ENCODE measurements at places on chromosomes 7 and 10. TPM values are rescaled to one million over a fixed set of nuclear protein-coding genes. Genes with fewer than 3 reads are reported as not detected.

- no peak for DNase-seq
These were observed 281.1 kb upstream of the MEOX2 start for GRCh38 chr7:15967551-15967950.

- no peak for DNase-seq
These were observed 177.4 kb downstream of the PCLO start for GRCh38 chr7:82985144-82985802.

GRCh38 chr7:19336836-19337383, 191.7 kb upstream of the FERD3L start:
- DNase-seq = no peak

GRCh38 chr10:5738427-5738826, 53.8 kb downstream of the TASOR2 start:
- DNase-seq = no peak

- no peak for DNase-seq
These were observed 15.8 kb downstream of the NAPEPLD start for GRCh38 chr7:103132995-103133688.

DNA sequence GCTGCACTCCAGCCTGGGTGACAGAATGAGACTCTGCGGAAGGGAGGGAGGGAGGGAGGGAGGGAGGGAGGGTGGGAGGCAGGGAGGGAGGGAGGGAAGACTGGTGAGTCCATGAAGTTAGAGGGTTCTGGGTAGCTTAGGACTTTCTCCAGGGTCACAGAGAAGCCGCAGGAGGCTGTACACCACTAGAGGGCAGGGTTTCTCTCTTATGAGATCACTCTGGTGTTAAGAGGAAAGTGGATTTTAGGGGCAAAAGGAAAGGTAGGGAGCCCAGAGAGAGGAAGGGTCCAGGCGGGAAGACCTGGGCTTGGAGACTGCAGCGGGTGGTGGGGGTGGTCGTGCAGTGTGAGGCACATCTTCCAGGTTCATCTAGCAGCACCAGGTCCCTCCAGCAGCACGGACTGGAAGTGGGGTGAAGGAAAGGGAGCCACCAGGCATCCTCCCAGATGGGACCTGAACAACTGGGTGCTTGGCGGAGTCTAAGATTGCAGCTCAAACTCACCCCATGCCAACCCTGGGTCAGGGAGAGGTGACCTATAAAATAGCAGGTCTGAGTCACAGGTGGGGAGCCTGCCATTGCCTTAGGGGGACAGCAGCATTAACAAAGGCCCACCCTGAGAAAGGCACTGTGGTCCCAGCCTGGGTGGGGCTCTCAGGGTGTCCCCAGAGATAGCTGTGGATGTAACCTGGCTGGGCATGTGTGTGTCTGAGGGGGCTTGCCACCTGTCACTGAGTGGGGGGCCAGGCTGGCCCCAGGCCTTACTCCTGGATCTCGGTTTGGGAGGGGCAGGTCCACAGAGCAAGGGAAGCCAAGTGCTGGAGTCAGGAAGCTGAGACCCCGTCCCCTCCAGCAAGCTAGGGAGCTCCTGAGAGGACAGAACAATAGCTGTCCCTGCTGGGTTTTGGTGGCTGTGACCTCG, 48.5 kb upstream of the SLC29A3 start:
- DNase-seq = no peak

DNA sequence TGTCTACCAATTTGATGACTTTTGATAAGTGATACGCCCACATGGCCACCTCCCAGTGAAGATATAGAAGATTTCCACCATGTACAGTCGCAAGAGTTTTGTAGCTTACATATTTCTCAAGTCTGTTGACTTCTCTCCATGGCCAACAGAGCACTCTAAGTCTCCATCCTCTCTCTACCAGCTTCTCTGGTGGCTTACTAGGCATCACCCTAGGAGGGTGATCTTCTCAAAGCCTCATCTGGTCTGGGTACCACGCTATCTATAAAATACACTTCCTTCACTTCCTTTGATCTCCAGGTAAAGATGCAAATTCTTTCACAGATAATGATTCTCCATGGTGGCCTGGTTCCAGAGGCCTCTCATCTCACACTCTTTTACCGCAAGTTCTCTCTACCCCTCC, 49.9 kb downstream of the CALN1 start:
- no peak for DNase-seq

DNA sequence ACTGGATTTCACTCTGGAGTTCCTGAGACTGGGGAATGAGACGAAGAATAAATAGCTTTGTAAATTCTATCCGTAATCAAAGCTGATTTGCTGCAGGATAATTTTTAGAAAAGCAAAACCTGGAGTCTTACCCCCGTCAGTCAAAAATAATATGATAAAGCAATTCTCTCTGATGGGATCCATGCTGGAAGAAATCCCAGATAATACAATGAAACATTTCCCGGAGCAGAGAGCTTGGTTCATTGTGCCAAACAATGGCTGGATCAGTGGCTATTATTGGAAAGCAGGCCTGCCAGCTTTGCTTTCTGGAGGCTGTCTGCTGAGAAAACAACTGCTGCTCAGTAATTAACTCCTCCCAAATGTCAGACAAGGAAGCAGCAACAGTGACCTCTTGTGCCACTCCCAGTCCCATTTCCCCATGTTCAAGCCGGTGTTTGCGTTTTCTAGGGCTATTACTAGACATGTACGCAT, 609.4 kb upstream of the PCDH15 start:
- peak; percentile 49 for DNase-seq

DNA sequence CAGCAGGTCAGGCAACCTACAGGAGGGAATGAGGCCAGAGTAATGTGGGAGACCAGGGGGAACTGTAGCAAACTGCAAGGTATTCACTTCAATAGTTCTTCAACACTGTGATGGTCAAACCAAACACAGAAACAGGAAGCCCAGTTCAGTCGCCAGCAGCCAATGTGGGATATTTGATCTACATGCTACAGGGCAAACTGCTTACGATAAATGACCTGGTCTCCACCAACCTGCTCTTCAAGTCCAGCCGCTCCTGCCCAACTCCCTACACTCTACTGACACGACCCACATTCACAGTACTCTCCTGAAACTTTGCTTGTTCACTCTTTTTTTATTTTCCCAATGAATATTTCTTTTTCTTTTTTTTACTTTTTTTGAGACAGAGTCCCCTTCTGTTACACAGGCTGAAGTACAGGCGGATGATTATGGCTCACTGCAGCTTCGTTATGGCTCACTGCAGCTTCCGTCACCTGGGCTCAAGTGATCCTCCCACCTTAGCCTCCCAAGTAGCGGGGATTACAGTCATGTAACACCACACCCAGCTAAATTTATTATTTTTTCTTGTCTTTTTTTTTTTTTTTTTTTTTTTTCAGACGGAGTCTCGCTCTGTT, 42.1 kb downstream of the MDH2 start:
- DNase-seq = no peak

DNA sequence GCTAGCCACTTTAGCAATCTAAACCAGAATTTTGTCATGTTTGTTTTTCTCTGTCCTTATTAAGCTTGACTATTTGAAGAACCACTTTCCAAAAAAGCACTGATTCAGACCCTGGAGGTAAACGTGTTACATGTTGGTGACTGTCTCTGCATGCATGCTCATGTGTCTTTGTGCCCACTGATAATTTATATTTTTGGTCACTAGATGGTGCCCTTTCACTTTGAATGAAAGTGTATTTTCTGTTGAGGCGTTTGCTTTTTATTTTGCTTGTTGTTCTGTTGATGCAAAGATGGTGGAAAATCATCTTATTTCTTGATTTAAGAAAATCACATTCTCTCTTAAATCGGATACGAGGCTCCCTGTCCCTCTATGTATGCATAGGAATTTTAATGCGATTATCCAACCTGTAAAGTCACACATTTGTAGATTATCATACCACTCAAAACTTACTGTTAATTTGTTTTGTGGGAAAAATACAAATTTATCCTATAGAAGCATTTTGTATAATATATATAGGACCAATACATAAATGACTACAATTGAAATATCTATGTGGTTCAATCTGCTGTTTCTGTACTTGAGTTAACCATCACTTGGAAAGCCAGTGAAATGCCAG, 269.3 kb downstream of the BICC1 start:
- no peak for DNase-seq

DNA sequence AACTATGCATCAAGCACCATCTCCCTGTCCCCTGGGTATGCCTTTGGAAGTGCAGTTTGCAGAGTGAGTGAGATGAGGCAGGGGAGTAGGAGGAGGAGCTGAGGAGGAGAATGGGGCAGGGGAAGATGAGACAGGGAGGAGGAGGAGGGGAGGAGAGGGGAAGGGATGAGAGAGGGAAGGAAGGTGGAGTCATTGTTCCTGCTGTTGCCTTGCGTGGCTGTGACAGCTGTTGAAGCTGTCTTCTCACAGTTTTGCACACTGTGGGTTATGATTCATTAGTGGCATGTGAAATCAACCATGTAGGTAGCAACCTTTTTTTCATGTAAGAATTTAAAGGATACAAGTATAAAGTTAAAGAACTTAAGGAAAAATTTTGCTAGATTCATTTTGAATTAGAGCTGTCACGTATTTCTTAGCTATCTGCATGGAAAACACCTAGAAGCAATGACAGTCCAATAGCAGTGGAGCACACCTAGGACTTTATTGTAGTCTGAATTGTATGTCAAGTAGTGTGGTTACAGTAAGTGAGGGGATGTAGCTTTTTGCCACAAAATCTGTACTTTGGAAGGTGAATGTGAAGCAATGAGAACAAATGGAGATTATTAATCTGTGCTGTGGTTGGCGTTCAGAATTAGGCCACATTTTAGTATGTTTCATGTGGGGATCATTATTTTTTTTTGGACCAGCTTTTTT, 21.7 kb downstream of the CCM2 start:
- no peak for DNase-seq

- no peak for DNase-seq
These were observed 6.3 kb upstream of the RHOBTB1 start for GRCh38 chr10:60950300-60950699.

DNA sequence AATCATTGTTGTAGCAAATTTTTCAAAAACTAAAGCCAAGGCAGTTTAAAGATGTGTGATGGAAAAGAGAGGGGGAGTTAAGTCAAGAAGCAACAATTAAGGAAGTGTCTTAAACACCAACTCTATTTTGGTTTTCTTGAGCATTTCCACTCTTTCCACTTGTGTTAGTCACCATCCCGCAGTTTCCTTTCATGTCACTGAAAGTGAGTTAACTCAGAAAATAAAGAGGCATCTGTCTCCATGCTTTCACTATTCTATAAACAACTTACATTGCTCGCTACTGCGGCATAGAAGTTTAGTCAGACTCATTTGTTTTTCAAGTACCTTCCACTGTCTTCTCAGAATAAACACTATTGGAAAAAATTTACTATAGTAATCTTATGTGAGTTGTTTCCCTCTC, 284.9 kb upstream of the SEMA3D start:
- no peak for DNase-seq

- DNase-seq = no peak
These were observed 27.2 kb downstream of the IPMK start for GRCh38 chr10:58240531-58240930.

- no peak for DNase-seq
These were observed 26.3 kb downstream of the SAMD8 start for GRCh38 chr10:75137533-75138438.

- DNase-seq = peak; percentile 83
These were observed 22.3 kb downstream of the IMPDH1 start for GRCh38 chr7:128387216-128388144.

GRCh38 chr7:1554333-1555045, 1.5 kb downstream of the TMEM184A start:
- DNase-seq = no peak

DNA sequence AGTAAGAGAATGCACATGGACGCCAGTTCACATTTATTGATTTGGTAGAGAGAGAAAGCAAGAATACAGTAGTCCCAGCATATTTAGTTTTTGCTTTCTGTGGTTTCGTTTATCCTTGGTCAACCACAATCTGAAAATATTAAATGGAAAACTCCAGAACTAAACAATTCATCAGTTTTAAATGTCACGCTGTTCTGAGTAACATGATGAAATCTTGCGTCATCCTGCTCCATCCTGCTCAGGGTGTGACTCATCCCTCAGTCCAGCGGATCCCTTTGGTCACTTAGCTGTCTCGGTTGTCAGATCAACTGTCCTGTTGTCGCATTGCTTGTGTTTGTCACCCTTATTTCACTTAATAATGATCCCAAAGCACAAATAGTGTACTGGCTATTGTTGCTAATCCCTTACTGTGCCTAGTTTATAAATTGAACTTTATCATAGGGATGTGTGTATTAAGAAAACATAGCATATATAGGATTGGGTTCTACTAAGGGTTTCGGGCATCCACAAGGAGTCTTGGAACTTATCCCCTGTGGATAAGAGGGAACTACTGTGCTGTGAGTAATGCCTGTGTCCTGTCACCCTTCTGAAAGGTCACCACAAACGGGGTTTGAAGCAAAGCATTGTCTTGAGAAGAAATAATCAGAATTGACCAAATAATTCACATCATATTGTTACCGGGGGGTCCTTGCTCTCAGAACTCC, 73.6 kb downstream of the OTUD1 start:
- DNase-seq = no peak

DNA sequence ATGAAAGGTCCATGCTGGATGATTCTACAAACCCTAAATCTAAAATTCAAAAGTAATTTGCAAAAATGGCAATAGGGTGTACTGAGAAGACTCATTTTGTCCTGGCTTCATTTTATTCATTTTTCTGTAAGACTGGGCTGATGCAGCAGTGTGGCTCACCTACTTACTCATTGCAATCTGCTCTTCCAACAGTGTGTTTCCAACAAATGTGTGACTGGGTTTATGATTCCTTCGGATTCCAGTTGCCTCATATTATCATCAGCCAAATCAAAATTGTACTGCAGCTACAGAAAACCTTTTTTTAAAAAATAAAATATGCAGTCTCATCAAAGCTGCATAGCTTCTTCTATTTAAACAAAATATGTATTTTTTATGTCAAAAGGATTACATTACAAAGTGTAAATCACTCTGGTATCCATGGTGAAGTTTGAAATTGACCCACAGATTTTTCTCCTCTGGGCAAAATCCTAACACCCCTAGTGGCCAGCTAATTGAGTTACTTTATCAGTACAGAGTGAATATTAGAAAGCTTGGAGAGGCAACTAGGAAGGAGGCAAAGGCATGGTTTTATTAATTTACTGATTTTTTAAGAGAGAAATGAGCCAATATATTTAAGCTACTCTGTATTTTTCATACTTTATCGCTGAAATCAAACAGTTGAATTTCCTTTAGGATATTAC, 390.3 kb downstream of the MAGI2 start:
- DNase-seq = no peak

DNA sequence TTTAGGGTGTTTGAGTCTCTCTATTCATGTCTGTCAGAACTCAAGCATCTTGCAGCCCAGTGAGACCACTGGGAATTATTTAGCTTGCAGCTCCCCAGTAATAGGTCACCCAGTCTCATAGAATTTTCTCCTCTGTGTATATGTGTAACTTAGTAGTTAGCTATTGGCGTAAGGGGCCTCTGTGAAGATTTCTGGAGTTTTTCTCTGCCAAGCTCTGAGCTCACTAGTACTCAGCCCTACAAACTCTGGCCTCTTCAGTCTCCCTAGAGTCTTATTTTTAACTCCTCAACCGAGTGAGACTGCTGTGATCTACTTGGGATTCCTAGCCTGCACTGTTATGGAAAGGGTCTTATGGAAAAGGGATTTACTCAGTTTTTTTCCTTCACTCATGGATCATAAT, 90.2 kb downstream of the PPP1R9A start:
- DNase-seq = no peak

- no peak for DNase-seq
These were observed 303.1 kb upstream of the FZD1 start for GRCh38 chr7:90961037-90961725.

GRCh38 chr7:71362240-71362639, 230.3 kb downstream of the GALNT17 start:
- no peak for DNase-seq

SSMEM1 gene
- not detected for total RNA-seq

LIPM gene
- not detected for total RNA-seq

CYP2C9 gene
- total RNA-seq = not detected

TCTN3 gene
- total RNA-seq = 9.1 TPM

PNLIP gene
- total RNA-seq = 0.15 TPM

GNAT3 gene
- total RNA-seq = not detected

FAM24B gene
- total RNA-seq = 0.90 TPM
